Placental pericyte (primary cell): ENCODE measurements at places on chromosomes 5 and 9. TPM values are rescaled to one million over a fixed set of nuclear protein-coding genes. Genes with fewer than 3 reads are reported as not detected.

DNAI1 gene
- total RNA-seq: not detected in 2 replicates

PCDHGB7 gene
- 7.6 and 14.0 TPM in 2 replicates for total RNA-seq

GNA14 gene
- 0.43 and 1.3 TPM in 2 replicates for total RNA-seq

PDGFRB gene
- 114 and 359 TPM in 2 replicates for total RNA-seq
